ENCODE measurements at places on chromosomes 6 and 20.

DNA sequence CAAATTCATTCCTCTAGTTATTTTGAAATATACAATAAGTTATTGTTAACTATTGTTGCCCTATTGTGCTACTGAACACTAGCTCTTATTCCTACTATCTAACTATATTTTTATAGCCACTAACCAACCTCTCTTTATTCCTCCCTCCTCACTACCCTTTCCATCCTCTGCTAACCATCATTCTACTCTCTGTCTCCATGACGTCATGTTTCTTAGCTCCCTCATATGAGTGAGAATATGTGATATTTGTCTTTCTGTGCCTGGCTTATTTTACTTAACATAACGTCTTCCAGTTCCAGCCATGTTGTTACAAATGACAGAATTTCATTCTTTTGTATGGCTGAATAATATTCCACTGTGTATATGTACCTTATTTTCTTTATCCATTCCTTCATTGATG, 95.3 kb downstream of the ATXN1 start:
- no peak for DNase-seq

GRCh38 chr6:28295326-28295725, 14.0 kb downstream of the PGBD1 start:
- DNase-seq, result no peak

GRCh38 chr6:10528158-10528981, 7.2 kb downstream of the GCNT2 start:
- DNase-seq, result no peak

DNA sequence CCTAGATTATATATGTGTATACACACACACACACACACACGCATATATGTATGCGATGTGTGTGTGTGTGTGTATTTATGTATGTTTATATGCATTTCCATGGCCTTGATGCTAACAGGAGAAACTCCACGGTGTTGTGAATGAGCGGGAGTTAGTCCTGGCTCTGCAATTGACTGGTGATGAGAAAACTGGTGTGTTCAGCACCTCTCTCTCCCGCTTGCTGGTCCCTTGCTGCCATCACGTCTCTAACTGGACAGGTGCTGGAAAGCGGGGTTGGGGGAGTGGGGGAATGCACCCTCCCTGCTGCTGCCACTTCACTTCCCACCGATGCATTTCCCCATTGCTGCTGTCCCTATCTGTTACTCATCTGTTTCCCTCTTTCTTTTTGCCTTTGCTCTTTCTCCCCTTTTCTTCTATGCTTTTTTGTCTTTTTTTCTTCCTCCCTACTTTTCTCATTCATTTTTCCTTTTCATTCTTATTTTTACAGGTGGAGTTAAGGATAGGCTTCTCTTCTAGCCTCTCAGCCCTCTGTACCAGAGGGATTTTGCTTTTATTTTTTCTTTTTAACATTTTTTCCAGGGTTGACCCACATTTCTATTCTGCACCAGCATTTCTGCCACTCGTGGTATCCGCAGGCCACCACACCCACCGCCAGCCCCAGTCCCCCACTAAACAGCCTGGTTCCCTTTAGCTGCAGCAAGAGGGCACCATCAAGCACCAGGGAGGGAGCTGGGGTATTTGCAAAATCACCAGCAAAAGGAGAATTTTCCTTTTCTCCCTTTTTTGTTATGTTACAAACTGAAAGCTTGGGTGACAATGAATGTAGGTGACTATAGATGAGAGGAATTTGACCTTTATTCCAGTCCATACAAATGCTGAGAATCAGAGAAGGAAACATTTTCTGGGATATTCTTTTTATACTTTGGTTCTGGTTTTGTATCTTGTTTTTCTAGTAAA, 115.6 kb downstream of the TCP11 start:
- no peak for DNase-seq

DNA sequence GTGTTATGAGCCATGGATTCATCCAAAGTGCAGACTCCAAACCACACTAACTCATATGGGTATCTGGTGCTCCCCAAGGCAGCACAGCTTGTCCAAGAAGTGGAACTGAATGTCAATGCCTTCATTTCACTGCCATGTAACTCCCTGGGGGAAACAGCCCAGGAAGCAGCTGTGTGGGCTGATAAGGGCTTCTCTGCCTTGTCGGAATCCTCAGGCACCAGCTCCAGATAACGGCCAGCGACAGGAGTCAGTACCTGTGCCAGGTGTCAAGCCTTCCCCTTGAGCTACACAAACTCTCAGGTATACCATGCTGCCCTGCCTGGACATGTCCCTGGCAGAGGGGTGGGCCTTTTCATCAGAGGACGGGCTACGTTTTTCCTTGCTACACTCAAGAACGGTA, 751.9 kb upstream of the CHD6 start:
- no peak for DNase-seq

DNA sequence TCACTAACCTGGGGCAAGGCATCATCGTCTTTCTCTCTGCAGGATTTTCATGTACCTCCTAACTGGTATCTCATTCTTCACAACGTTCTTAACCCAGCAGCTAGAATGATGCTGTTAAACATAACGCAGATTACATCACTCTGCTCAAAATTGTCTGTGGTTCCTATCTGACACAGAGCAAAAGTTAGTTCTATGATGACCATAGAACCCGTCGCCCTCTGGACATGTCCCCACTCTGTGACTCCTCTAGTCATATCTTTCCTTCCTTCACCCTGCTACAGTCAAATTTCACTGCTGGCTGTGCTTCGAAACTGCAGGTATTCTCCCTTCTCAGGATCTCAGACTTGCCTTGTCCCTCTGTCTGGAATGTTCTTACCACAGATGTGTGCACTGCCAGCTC, 87.4 kb upstream of the TPD52L1 start:
- DNase-seq, result no peak

GRCh38 chr6:138803861-138804260, 8.0 kb downstream of the ECT2L start:
- no peak for DNase-seq

- no peak for DNase-seq
Measured at GRCh38 chr6:118179048-118179447, 272.0 kb downstream of the SLC35F1 start.

- DNase-seq, result no peak
Measured at GRCh38 chr6:3915076-3915791, 66.1 kb downstream of the FAM50B start.

- DNase-seq, result no peak
Measured at GRCh38 chr20:35796571-35796970, 24.8 kb downstream of the PHF20 start.

DNA sequence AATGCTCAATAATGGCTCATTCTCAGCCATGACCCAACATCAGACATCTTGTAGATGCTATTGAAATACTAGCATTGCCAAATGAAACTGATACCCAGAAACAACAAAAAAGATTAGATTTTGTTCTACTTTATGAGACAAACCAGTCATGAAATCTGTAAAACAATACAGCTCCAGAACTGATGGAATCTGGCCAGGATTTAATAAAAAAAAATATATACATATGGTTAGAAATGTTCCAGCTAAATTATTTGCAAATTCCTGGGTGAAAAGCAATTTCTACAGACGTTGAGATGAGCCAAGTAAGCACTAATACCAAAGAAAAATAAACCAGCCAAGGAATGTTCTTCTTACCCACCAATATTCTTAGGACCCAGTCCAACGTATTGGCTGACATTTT, 201.3 kb downstream of the EPHA7 start:
- DNase-seq, result no peak

DNA sequence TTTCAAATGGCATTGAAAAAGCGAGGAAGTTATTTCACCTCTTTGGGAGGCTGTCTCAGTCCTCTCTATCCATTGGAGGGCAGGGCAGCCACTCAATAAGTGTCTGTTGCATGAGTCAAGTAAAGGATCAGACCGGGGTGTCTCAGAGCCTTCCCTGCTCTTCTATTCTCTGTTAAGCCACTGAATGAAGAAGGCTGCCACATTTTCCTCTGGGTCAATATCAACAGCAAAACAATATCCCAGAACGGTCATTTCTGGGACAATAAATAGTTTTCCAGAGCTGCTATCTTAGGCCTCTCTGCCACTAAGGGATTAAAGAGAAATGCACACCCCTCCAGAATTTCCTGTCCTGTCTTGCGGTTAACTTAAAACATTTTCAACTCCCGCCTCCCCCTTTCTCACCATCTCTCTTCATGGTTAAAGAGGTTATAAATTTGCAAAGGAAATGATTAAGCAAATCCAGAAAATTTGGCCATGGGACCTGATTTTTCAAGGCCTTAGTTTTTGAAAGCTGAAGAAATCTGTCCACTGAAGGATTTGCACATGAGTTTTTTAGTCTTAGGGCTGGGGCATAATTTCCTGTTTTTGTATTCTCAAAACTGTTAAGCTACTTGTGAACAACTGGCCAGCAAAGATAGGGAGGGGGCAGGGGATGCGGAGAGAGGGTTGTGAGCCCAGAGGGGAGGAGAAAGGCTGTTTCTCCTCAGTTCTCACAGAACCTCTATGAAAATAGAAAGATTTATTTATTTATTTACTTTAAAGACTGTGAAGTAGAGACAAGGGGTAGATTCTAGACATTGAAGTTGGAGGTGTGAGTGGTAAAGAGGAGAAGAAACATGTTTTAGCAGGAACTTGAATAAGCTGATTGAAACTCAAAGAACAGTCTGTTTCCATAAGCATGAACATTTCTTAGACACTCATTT, 135.7 kb downstream of the BCAS1 start:
- DNase-seq, result no peak

- no peak for DNase-seq
Measured at GRCh38 chr6:137864812-137865508, 2.1 kb upstream of the TNFAIP3 start.

DNA sequence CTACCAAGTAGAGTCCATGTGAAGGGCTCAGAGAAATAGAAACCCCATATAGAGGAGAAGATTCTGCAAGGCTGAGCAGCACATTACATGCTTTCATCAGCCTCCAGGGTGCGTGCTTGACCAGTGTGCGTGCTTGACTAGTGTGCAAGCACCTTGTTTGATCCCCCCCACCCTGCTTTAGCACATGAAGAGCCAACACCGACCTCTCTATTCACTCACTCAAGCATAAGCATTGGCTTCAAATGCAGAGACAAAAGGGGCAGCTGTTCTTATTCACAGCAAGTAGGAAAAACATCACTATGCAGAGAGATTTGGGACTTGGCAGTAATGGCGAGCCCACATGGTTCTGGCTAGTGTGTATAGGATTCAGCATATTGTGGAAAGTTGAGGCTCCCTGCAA, 278.7 kb upstream of the RNF217 start:
- no peak for DNase-seq

- DNase-seq, result no peak
Measured at GRCh38 chr6:111805511-111806164, 67.6 kb downstream of the FYN start.

- no peak for DNase-seq
Measured at GRCh38 chr6:35727231-35727934, 9.4 kb upstream of the ARMC12 start.

DNA sequence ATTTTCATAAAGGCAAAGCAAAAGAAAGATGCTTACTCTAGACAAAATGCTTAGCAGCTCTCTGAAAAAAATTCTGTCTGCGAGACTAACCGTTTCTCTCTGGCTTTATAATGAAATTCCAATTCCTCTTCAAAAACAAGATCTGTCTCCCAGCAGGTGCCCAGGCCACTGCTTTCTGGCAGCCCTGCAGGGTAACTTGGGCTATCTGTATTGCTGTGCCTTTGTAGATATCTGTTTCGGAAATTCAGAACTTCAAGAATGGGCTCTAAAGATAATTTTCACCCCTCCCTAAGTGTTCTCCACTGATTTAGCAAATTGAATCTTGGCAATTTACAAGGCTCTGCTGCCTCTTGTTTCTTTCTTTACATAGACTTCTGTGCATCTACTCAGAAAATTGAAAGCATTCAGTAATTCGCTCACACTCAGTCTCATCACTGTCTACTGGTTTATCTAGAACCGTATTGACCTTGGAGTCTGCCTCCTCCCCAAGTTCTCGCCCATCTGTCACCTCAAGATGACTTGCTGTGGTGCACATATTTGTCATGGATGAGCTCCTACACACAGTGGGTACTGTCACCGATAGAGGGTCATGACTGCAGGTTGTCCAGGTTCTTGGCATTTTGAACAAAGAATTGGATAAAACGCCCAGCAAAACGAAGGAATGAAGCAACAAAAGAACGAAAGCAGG, 26.4 kb upstream of the FABP7 start:
- DNase-seq, result no peak

GRCh38 chr20:36219671-36220220, 16.5 kb upstream of the AAR2 start:
- no peak for DNase-seq

DNA sequence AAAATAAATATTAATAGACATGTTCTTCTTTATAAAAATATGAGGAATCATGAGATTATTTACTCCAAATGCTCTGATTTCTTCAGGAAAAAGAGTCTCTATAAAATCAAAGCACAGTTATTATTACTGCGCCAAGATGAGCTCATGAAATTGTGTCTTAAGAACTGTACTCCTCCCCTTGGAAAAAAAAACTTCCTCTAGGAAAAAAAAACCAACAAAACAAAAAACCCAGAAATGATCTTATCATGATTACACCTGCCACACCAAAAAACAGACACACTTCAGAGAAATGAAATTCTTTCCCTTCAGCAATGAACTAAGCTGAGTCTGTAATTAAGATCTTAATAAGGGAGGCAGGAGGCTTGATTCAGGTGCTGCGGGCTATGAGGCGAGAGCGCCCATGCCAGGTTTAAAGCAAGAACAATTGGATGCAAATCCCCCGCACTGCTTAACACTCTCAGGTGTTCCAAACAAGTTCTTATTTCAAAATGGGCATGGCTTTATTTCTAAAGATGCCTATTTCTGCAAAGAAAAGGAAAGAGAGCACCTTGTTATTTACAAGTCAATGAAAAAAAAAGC, 9.1 kb downstream of the NEDD9 start:
- DNase-seq, result no peak

DNA sequence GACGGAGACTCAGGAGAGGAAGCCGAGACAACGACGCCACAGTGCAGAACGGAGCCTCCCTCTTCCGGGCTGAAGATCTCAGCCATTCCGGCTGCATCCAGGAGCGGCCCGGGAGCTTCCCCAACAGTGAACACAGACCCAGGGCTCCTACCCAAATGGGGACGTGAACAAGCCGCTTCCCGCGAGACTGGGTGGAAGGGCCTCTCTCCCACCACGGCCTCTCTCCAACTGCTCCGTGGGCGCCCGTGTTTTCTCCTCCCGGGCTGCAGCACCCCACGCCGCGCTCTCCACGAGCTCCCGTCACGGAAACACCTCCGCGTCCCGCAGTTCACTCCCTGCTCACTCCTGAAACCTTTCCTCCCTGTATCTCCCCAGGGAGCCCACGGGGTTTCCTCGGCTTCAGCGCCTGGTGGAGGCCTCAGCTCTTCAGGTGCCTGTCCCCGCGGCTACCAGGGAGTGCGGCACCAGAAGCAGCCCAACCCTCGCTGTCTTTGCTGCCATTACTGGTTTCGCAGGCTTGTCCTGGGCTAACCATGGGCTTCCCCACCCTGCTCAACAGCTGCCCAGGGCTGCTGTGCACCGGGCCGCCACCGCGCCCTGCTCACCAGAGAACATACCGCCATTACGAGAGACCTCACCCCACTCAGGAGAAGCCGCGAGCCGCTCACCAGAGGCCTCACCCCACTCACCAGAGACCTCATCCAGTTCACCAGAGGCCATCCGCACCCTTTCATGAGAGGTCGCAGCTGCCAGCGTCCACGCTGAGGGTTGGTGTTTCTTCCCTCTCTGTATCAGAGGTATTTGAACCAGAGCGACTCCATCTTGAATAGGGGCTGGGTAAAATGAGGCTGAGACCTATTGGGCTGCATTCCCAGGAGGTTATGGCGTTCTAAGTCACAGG, 922.8 kb downstream of the QKI start:
- no peak for DNase-seq
